ENCODE measurements at places on chromosomes 3 and 15. TPM values are rescaled to one million over a fixed set of nuclear protein-coding genes. Genes with fewer than 3 reads are reported as not detected.
A peak's percentile ranks its signal among the peaks of the same experiment; 100 is the strongest.

VGLL3 gene
- 14.8 TPM for total RNA-seq

GRCh38 chr3:117885011-117885441 is 1149.6 kb downstream of the IGSF11 start:
- H3K4me3 ChIP-seq, result no peak overlapping the region
- H3K27ac ChIP-seq, result no peak overlapping the region
- no peaks in the 10 kb centered on the region for H3K27me3 ChIP-seq
- no peaks in the 10 kb centered on the region for H3K4me1 ChIP-seq

GRCh38 chr15:70299931-70300869 is 202.5 kb upstream of the TLE3 start:
- no peaks in the 10 kb centered on the region for H3K27me3 ChIP-seq
- H3K4me3 ChIP-seq, result no peak overlapping the region
- no peak for DNase-seq
- H3K4me1 ChIP-seq, result no peaks in the 10 kb centered on the region

GRCh38 chr15:62413786-62414185 is 248.7 kb upstream of the C2CD4B start:
- H3K27ac ChIP-seq, result no peak overlapping the region
- no peaks in the 10 kb centered on the region for H3K36me3 ChIP-seq
- no peaks in the 10 kb centered on the region for H3K4me1 ChIP-seq
- no peak overlapping the region for H3K4me3 ChIP-seq

- no peaks in the 10 kb centered on the region for H3K27me3 ChIP-seq
- H3K4me3 ChIP-seq, result no peak overlapping the region
- H3K4me1 ChIP-seq, result no peaks in the 10 kb centered on the region
- H3K36me3 ChIP-seq, result no peaks in the 10 kb centered on the region
- no peak overlapping the region for H3K27ac ChIP-seq
These were observed 35.0 kb downstream of the BTLA start for GRCh38 chr3:112464264-112464663.

VEPH1 gene
- total RNA-seq, result not detected

NDUFAF3 gene
- total RNA-seq, result 96.6 TPM

CD96 gene
- 2.4 TPM for total RNA-seq

- H3K27me3 ChIP-seq, result no peaks in the 10 kb centered on the region
- H3K27ac ChIP-seq, result no peak overlapping the region
- H3K4me3 ChIP-seq, result no peak overlapping the region
- no peak for DNase-seq
- no peaks in the 10 kb centered on the region for H3K36me3 ChIP-seq
- H3K4me1 ChIP-seq, result no peaks in the 10 kb centered on the region
These were observed 82.5 kb upstream of the DCBLD2 start for GRCh38 chr3:98984024-98984423.

NLGN1 gene
- 3.6 TPM for total RNA-seq

CDCP1 gene
- 2.4 TPM for total RNA-seq

CCR8 gene
- not detected for total RNA-seq

RLBP1 gene
- not detected for total RNA-seq

HLTF gene
- total RNA-seq, result 50.7 TPM

- H3K4me3 ChIP-seq, result no peak overlapping the region
- no peaks in the 10 kb centered on the region for H3K4me1 ChIP-seq
- H3K36me3 ChIP-seq, result no peaks in the 10 kb centered on the region
- H3K27ac ChIP-seq, result no peak overlapping the region
- no peaks in the 10 kb centered on the region for H3K27me3 ChIP-seq
- DNase-seq, result no peak
These were observed 59.2 kb downstream of the OXSM start for GRCh38 chr3:25849091-25849490.

ATP13A3 gene
- total RNA-seq, result 148 TPM

DNA sequence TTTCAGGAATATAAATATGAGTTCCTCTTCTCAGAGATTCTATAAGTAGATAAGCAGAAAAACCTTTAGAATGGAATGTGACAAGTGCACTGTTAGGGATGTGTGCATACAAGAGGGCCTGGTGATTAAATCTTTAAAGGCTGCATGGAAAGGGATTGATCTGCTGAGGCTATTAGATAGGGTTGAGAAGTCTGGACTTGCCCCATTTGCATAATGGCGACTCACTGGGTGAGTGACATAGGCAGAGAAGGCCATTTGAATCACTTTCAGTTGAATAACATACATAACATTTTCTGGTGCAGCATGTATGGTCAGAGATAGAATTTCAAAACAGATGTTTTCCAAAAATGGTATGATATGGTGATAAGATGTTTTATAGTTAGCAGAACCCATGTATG is 156.9 kb downstream of the ZNF621 start:
- H3K27me3 ChIP-seq, result no peaks in the 10 kb centered on the region
- H3K4me3 ChIP-seq, result no peak overlapping the region
- no peak overlapping the region for H3K27ac ChIP-seq

SCAMP5 gene
- 0.29 TPM for total RNA-seq

DNA sequence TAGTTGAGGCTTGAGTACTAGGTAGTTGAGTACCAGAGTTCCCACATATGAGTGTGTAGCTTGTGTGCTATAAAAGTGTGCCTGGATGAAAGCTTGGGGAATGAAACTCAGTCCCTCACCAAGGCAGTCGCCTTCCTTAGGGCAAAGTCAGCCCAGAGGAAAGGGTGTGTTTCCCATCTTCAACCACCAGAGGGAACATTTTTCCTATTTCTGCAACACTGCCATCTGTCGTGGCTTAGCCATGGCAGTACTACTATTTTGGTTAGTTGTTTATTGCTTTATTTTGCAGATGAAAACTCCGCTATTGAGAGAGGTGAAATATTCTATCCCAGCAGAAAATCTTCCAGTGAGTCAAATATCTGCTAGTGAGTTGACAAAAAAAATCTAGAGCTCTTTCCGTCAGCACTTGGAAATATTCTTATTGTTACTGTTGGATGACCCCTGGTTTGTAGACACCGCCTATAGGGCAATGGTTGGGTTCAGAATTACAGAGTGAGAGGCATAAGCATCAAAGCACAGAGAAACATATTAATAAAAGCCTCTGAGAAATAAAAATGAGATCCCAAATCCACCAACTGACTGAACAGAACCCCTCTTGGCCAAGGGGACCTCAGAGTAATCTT is 239.9 kb downstream of the CPNE4 start:
- H3K4me1 ChIP-seq, result no peaks in the 10 kb centered on the region
- no peak overlapping the region for H3K4me3 ChIP-seq
- H3K27me3 ChIP-seq, result no peaks in the 10 kb centered on the region
- no peak for DNase-seq

HYPK gene
- 42.3 TPM for total RNA-seq

TP63 gene
- total RNA-seq, result not detected

GRCh38 chr3:183357564-183358079 is 70.8 kb downstream of the MCF2L2 start:
- H3K4me1 ChIP-seq, result no peaks in the 10 kb centered on the region
- no peaks in the 10 kb centered on the region for H3K27me3 ChIP-seq
- no peak overlapping the region for H3K27ac ChIP-seq
- no peak overlapping the region for H3K4me3 ChIP-seq

DNA sequence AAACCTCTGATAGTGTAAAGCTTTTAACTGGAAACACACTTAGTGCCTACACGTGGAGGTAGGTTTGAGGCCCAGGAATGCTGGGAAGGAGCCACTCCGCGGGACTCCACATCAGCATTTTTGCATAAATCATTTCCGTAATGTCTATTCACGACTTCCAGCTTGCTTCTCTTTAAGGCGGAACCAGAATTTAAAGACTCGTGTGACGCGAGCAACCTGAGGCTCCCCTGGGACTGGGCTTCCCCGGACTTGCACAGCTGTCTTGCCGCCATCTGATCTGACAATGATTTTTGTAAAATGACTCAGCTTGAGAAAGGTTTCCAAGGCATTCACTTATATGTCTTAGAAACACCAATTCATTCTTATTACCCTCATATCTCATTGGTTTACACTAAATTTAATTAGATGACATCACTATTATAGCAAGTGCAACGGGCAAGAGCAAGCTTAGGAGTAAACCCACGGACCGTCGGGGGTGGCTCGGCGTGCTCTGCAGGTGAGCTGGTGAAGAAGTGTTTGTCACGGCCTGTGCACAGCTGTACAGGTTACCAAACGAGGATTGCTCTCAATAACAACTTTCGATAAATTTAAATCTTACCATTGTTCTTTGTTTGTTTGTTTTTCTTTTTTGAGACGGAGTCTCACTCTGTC is 95.2 kb downstream of the CHSY1 start:
- no peak for DNase-seq
- H3K36me3 ChIP-seq, result no peaks in the 10 kb centered on the region
- H3K4me3 ChIP-seq, result no peak overlapping the region
- H3K27me3 ChIP-seq, result no peaks in the 10 kb centered on the region

DNA sequence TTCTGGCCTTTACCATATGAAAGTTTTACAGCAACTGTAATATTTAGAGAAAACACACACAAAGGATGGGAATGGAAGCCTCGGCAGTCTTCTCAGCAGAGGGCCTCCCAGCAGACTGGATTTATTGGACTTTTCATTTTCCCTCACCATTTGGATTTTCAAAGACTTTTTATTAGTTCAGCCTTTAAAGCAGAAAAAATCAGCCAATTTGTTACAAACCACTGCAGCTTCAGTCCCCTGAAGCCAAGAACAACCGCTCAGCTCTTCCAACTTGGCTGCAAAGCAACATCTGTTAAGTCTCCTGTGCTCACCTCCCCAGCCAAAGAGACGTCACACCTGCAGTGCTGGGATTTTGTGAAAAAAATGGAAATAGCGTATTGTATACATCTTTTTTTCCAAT is 120.8 kb downstream of the GMPS start:
- no peaks in the 10 kb centered on the region for H3K36me3 ChIP-seq
- no peaks in the 10 kb centered on the region for H3K4me1 ChIP-seq
- no peaks in the 10 kb centered on the region for H3K27me3 ChIP-seq
- peak; percentile 23 for DNase-seq

DNA sequence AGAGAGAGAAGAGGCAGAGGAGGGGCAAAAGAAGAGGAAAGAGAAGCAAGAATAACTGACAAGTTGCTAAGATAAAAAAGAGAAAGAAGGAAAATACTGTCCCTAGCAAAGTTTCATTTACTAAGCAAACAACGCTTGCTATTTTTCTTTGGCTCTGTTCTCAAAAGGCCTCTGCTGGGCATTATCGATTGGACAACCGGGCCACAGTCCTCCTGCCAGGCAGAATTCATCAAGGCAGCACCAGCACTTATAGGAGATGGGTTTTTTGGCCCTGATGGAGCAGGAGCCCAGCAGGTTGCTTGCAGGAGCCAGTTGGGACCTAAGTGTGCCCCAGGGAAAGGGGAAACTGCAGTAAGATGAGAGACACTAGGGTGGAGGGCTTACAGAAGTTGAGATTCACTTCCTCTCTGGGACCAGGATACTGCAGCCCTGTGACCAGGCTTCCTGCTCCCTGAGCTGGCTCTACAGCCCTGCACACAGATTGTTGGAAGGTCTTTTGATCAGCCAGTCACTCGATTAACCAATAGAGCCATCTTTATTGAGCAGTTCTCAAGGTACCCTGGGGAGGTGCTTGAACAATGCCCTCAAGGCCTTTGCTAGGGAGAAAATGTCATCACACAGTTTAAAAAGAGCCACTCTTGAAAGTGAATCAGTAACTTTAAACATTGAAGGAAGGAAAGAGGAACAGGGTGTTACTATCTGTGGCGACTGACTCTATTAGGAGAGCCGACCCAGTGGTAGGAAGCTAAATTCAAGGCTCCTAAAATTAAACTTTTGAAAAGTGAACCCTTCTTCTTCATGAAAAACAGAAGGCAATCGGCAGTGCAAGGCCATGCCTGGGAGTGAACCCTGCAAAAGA is 28.8 kb upstream of the GLCE start:
- no peaks in the 10 kb centered on the region for H3K4me1 ChIP-seq
- H3K27ac ChIP-seq, result no peak overlapping the region
- no peak overlapping the region for H3K4me3 ChIP-seq

- H3K4me1 ChIP-seq, result no peaks in the 10 kb centered on the region
- H3K36me3 ChIP-seq, result no peaks in the 10 kb centered on the region
- no peak for DNase-seq
- H3K4me3 ChIP-seq, result no peak overlapping the region
- H3K27ac ChIP-seq, result no peak overlapping the region
- no peaks in the 10 kb centered on the region for H3K27me3 ChIP-seq
These were observed 87.9 kb downstream of the WDR72 start for GRCh38 chr15:53671545-53671944.

MINAR1 gene
- 0.43 TPM for total RNA-seq

- H3K27me3 ChIP-seq, result no peaks in the 10 kb centered on the region
- H3K27ac ChIP-seq, result no peak overlapping the region
- no peak for DNase-seq
- no peaks in the 10 kb centered on the region for H3K4me1 ChIP-seq
These were observed 108.8 kb downstream of the DLG1 start for GRCh38 chr3:197189623-197190022.

SLC28A1 gene
- not detected for total RNA-seq

FRMD5 gene
- total RNA-seq, result not detected

GRCh38 chr3:31406896-31407295 is 125.8 kb upstream of the STT3B start:
- no peaks in the 10 kb centered on the region for H3K27me3 ChIP-seq
- no peak overlapping the region for H3K27ac ChIP-seq
- no peaks in the 10 kb centered on the region for H3K36me3 ChIP-seq
- no peak for DNase-seq
- H3K4me1 ChIP-seq, result no peaks in the 10 kb centered on the region

GRCh38 chr3:105938101-105938500 is 69.3 kb upstream of the CBLB start:
- no peak overlapping the region for H3K27ac ChIP-seq
- no peak for DNase-seq
- H3K4me3 ChIP-seq, result no peak overlapping the region
- H3K4me1 ChIP-seq, result no peaks in the 10 kb centered on the region
- no peaks in the 10 kb centered on the region for H3K27me3 ChIP-seq
- no peaks in the 10 kb centered on the region for H3K36me3 ChIP-seq

DNA sequence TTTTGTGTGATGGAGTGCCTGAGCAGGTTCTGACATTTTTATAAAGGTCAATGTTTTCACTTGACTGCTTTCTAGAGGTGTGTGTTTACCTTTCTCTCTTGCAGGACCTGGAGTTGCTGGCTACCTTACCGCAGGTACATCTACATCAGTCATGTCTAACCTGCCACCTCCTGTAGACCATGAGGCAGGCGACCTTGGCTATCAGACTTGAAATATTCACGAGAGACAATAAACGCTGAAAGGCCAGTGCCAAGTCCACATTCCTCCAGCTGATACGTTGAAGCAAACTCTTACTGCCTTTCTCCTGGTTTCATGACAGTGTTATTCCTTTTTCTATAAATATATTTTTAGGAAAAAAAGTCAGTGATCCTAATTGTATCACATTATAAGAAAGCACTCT is 59.0 kb upstream of the ACKR4 start:
- no peak overlapping the region for H3K4me3 ChIP-seq
- no peak overlapping the region for H3K27ac ChIP-seq
- H3K27me3 ChIP-seq, result no peaks in the 10 kb centered on the region
- H3K4me1 ChIP-seq, result no peaks in the 10 kb centered on the region
- no peak for DNase-seq

RASGRF1 gene
- not detected for total RNA-seq

CYP19A1 gene
- total RNA-seq, result not detected

GRCh38 chr15:74373731-74374647 is 6.5 kb upstream of the CYP11A1 start:
- peak overlapping the region; percentile 38 for H3K4me3 ChIP-seq
- H3K27ac ChIP-seq, result peak overlapping the region; percentile 45
- H3K36me3 ChIP-seq, result no peaks in the 10 kb centered on the region
- DNase-seq, result peak; percentile 92

GRCh38 chr3:151009981-151010380 is 37.5 kb upstream of the CLRN1 start:
- no peaks in the 10 kb centered on the region for H3K4me1 ChIP-seq
- H3K36me3 ChIP-seq, result no peaks in the 10 kb centered on the region
- no peak for DNase-seq
- H3K4me3 ChIP-seq, result no peak overlapping the region
- no peak overlapping the region for H3K27ac ChIP-seq

GOLGA8R gene
- total RNA-seq, result 5.3 TPM

GRCh38 chr3:69563981-69564380 is 175.3 kb upstream of the MITF start:
- no peak for DNase-seq
- H3K27ac ChIP-seq, result no peak overlapping the region
- H3K27me3 ChIP-seq, result no peaks in the 10 kb centered on the region
- no peaks in the 10 kb centered on the region for H3K4me1 ChIP-seq
- H3K4me3 ChIP-seq, result no peak overlapping the region
- H3K36me3 ChIP-seq, result no peaks in the 10 kb centered on the region

UROC1 gene
- 0.07 TPM for total RNA-seq
